Spinal cord (tissue), 10 donors: ENCODE measurements at places on chromosomes 4 and X. TPM values are rescaled to one million over a fixed set of nuclear protein-coding genes. Genes with fewer than 3 reads are reported as not detected.

Gene F11
- total RNA-seq: 0.99 TPM

Gene ADAM29
- 1.4 TPM for total RNA-seq

Gene PRR32
- total RNA-seq: 0.17 TPM

Gene TMPRSS11A
- total RNA-seq: not detected

Gene SYTL4
- total RNA-seq: 33.7 TPM

GRCh38 chrX:108344216-108344615, 94.0 kb downstream of the COL4A6 start:
- DNase-seq: no peak

DNA sequence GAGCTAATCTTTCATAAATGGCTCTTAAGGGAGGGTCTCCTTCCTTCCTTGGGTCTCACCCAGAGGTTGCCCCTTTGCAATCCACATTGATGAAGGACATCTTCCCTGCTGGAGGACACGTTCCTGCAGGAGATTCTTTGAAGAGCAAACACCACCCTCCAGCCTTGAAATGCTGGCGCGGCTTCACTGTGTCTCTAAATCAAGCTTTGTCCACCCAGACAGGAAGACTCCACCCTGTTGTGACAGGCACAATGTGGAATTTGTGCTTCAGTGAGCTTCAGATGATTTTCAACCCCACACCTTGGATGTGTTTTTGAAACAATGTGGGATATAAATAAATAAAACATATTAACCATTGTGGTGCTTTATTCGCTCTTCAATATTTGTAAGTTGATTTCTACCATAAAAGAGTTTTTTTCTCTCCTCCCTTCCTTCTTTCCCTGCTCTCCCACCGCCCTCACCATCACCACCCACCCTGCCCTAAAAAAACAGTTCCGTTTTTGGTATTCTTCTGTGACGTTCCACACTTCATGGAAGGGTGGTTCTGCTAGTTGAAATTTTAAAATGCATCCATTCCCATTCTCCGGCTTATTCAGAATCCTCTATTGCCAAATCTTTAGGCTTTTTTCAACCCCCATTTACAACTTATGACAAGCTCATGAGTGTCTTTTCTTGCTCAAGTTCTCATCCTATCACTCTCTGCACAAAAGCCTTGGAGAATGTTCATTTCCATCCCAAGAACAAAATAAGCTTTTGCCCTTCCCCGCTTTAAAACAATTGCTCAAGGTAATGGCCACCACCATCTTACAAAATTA, 264.3 kb downstream of the RAPGEF2 start:
- no peak for DNase-seq
